Islet precursor cell (in vitro differentiated cells): ENCODE measurements at places on chromosomes 5 and 9.

GRCh38 chr5:140547508-140548299, at the start of gene EIF4EBP3:
Gene EIF4EBP3 (plus strand): TSS chr5:140547662. CDS start chr5:140547738, 76 bp downstream.
- DNase-seq, result peak; percentile 99

- DNase-seq, result no peak
These were observed 35.4 kb upstream of the TGFBI start for GRCh38 chr5:135993335-135993879.

DNA sequence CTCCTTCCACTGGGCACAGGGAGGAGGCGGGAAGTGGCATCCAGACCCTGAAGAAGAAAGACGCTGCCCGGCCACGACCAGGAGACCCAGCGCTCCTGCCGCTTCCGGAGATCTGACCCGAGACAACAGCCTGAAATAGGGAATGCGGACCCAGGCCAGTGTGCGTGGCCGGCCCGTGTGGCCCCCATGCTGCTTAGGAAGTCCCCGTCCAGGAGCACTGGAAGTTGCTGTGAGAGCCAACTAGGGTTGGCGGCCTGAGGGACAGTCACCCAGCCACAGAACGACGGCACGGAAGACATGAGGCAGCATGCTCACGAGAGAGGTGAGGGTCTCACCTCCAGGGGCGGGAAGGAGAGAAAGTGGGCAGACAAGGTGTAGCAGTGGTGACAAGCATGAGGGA, 17.0 kb downstream of the SH3GLB2 start:
- no peak for DNase-seq

DNA sequence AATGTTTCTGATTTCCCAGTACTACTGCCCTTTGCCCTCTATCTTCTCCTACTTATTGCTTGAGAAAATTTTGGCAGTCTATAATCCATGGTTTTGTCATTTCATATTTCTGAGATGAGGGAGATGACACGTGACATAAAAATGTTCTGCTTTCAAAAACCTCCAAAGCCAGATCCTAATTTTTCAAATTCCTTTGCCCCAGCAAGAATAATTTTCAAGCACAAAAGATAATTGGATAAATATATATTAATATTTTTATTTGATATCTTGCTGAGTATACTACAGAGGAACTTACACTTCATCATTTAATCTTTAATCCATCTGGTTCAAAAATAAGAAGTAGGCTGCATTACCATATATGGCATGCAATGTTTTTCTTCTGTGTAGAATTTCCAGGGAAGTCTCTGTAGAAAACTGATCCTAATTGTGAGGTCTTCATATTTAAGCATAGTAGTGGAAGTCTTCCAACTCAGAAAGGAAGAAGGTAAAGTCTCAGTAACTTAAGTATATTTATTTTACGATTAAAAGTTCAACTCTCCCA, 1738.8 kb downstream of the EFNA5 start:
- DNase-seq, result no peak

DNA sequence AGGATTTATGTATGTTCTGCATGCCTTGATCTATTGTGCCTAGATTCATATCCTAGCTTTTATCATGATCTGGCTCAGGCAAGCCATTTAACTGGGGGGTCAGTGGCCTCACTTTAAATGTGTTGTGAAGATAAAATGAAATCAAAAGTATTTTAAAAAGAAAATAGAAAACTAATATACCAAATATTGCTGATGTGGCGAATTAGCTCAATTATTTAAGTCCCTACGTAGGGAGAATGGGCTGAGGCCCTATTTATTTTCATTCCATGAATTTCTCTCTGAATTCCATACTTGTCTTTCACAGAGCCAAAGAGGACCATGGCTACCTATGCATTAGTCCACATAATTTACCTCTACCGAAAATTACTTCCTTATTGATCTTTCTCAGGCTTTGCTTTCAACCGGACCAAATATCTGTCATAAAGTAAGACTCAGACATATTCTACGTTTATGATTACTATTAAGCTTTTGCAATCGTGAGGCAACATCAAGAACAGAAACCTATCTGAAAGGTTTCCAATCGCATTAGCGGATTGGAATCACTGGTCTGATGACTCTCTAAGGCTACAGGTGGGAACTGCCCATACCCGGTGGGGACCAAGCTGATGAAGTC, 1.7 kb downstream of the MBLAC2 start:
- DNase-seq, result no peak

GRCh38 chr5:179467441-179467840, 82.9 kb upstream of the RUFY1 start:
- DNase-seq, result no peak

GRCh38 chr5:122465031-122465577, 153.1 kb downstream of the SNCAIP start:
- no peak for DNase-seq

DNA sequence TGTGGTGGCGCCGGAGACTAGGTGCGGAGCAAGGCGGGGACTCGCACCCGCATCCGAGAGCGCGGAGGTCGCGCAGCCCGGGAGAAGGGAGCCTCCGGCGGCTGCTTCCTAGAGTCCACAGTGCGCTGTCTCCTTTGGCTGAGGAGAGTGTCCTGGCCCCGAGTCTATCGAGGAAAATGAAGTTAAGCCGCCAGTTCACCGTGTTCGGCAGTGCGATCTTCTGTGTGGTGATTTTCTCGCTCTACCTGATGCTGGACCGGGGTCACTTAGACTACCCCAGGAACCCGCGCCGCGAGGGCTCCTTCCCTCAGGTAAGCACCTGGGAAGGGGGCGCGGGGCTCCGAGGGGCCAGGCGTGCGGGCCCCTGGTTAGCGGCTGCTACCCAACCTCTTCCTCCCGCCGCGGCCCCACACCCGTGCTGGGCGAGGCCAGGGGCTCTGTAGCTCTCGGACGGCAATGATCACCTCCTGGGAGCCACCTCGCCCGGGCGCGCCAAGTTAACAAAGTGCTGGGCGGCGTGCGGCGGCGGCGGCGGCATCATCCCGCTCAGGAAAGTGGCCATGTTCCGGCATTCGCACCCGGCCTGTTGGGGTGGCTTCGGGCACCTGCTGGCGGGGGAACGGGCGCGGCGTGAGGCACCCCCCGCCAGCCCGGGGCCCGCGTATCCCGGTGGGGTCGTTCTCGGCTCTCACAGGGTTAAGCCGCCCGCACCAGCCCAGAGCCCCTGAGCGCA, 681 bp downstream of the MAN2A1 start:
- peak; percentile 68 for DNase-seq

DNA sequence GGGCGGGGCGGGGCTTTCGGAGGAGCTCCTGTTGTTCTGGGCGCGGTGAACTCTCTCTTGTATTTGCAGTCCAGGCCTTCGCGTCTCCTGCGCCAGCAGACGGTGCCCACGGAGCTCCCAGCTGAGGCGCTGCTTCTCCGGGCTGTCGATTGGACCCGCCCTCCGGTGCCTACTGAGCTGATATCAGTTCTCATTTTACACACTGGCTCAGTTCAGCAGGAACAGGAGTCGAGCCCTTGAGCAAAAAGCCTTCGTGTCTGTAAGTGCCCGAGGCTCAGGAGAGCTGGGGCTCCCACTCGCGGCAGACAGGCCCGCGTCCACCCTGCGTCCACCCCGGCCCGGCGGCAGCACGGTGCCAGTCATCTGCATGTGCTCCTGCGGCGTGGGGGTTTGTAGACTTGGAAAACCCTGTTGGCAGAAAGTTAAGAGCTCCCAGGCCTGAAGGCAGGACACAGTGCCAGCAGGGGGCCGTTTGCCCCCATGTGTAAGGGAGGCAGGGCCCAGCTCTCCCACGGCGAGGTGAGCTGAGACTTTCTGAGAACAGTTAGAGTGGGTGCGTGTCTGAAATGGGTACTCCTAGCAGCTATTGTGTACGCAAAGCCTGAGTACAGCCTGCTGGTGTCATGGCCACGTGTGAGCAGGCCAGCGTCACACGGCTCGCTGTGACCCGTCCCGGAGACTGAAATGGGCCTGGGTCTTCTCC, 231.5 kb downstream of the FANCC start:
- DNase-seq, result no peak

DNA sequence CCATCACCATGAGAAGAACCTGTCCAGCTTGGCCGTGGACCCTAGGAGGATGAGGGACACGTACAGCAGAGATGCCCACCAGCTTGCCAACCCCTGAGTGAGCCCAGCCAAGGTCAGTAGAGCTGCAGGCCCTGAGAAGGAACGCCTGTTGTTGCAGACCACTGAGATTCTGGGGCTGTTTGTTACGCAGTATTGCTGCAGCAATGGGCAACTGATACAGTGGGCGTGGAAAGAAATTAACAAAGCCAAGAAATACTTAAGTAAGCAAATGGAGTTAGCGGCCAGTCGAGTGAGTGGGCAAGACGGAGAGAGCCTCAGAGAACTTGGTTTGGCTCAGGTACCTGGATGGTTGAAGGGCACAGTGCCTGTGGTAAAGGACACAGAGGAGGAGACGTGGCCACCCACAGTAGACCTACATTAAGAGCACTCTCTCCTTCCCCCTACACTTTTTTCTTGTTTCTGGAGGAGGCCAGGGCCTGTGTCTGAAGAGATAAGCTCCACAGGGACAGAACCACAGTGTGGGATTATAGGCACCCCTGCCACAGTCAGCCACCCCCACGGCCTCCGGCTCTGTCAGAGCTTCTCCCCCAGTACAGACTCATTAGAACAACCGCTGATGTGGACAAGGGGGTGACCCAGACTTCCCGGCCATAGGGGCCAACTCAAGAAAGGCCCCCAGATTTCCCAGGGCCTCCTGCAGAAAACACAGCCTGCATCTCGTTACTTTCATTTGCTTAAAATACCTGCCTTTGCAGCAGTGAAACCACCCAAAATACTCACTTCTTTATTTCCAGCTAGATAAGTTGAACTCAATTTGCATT, 40.1 kb upstream of the GRHPR start:
- no peak for DNase-seq

- no peak for DNase-seq
These were observed 16.4 kb upstream of the PDCD1LG2 start for GRCh38 chr9:5493679-5494511.

GRCh38 chr9:129398101-129398960, 220.3 kb upstream of the IER5L start:
- DNase-seq, result peak; percentile 52

DNA sequence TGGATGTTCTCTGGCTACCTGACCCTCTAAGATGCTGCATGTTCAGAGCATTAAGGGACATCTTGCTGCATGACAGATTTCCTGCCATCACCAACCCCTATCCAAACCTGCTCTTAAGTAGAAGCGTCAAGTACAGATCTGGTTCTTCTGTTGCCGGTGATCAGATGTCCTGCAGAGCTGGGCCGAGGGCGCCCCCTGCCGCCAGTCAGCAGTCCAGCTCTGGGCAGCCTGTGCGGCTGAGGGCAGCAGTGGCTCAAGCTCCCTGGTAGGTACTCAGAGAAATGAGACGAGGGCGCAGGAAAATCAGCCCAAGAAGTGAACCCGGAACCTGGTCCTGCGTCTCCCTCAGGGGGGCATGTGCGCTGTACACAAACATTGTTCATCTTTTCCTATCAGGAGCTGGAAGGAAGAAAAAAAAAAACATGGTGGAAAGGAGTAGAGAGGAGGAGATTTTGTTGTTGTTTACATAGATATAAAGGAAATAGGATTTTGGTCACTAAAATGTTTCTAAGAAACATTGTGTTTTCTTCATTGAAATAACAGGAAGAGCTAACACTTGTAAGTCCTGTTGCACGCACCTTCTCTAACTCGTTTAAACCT, 95.8 kb downstream of the CFAP90 start:
- DNase-seq, result peak; percentile 92

- DNase-seq, result no peak
These were observed 119.8 kb downstream of the AUH start for GRCh38 chr9:91241909-91242308.

DNA sequence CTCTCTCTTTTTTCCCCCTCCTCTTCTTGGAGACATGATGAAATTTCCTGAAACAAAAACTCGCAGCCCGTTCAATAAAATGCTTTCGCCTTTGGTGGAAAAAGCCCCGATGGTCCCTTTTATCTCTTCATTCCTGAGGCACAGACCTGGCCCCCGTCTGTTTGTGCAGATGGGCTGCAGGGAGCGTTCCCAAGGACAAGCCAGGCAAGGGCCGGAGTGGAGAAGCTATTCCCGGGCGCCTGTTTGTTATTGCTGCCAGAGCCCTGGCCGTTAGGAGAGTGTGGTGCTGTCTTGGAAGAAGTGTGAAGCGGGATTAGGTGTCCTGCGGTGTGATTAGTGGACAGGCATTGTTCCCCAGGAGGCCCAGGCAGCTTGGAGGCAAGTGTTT, 71.9 kb downstream of the SMIM23 start:
- peak; percentile 43 for DNase-seq

GRCh38 chr5:74400067-74400466, 240.5 kb downstream of the ENC1 start:
- no peak for DNase-seq

DNA sequence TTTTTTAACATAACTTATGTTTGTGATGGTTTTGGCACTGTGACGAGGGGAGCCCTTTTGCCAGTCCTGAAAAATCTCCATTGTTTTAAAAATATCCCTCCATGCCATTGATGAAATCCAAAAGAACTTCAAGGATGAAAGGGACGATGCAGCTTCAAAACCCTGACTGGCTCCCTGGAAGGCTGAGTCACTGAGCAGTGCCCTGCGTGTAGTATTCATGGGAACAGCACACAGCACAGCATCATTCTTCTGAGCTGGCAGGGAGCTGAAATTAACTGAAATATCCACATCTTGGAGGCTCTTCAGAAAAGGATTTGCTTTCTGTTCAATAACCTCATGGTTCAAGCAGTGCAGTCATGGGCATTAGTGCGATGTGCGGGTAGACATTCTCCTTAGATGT, 29.7 kb downstream of the PDE4D start:
- DNase-seq, result no peak

- no peak for DNase-seq
These were observed 151.0 kb downstream of the GPBP1 start for GRCh38 chr5:57324861-57325260.

DNA sequence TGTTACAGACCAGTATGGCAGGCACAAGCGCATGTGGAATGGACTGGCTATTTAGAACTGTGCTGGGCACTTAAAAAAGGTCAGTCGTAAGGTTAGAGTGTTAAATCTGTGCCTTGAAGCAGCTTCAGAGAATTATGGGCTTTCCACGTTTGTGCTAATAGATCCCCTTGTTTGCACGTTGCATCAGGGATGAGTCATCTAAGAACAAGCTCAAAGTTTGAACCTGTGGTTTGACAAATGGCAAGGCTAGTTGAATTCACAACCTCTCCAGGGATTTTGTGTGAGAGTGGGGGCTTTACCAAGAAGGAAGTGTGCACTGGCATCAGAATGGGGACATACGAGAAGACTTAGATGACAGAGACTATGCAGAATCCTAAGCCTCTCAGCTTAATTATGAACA, 249.6 kb downstream of the IRX1 start:
- no peak for DNase-seq

- DNase-seq, result no peak
These were observed 278.4 kb downstream of the EBF1 start for GRCh38 chr5:158821331-158821730.

DNA sequence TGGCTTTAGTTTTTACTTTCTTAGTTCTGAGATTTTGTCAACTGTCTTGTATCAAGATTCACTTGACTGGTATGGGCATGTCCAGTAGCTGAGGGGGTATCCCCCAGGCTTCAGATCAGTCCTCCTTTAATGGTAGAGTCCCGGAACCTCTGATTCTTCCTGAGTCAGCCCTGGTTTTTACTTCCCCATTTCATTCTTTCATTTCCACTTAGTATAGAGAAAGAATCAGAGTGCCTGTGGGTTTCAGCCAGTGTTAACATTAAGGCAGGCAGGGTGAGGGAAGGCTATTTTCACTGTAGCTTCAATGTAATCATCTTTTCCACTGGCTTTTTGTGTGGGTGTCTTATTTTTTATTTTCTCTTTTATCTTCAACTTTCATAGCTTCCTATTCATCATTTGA, 8.3 kb upstream of the COMMD10 start:
- DNase-seq, result no peak
